ENCODE measurements at places on chromosomes 7 and 10.

DNA sequence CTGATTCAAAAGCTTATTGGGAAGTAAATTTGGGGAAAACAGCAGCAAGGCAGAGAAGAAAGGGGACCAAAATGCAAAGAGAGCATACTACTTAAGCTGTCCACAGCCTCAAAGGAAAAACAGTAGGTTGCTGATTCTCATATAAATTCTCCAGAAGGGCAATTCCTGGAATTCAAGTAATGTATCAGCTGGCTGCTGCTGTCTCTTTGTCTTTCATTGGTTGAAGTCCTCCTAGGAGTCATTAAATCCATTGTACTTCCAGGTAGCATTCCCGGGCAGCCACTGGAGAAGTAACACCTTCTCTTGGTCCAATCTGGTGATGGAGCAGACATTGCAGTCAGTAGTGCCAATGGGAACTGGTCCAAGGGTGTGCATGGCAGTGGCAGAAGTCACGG lies 22.7 kb downstream of the BET1 start:
- no peak for DNase-seq

- peak; percentile 94 for DNase-seq
Measured at GRCh38 chr7:129210256-129210988, 14.4 kb upstream of the AHCYL2 start.

DNA sequence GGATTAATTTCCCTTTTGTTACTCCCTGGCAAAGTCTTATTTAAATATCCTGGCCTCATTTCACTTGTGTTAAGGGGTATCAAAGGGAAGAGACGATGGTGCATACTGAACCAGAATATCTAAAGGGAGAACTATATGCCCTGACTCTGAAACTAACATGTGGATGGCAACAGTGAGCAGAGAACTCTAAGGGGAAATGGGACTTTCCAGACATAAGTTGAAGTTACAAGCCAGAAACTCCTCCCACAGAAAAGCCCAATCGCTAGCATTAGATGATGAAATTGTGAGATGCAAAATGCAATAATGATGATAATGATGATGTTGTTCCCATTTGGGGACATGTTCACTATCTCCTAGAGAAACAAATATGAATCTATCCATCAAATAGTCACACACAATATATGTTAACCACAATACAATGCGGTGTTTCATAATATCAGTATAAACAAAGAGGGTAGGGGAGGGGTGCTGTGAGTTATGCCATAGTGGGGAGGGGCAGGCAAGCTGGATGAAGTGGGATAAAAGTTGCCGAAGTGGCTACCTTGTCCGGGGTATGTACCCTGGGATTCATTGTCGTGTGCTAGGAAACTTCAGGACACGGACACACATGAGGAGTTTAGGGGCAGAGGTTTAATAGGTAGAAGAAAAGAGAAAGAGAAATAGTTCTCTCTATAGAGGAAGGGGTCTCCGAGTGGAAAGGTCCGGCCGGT lies 37.1 kb downstream of the TMEM229A start:
- no peak for DNase-seq

GRCh38 chr7:156751319-156751718 lies 110.7 kb downstream of the RNF32 start:
- no peak for DNase-seq

DNA sequence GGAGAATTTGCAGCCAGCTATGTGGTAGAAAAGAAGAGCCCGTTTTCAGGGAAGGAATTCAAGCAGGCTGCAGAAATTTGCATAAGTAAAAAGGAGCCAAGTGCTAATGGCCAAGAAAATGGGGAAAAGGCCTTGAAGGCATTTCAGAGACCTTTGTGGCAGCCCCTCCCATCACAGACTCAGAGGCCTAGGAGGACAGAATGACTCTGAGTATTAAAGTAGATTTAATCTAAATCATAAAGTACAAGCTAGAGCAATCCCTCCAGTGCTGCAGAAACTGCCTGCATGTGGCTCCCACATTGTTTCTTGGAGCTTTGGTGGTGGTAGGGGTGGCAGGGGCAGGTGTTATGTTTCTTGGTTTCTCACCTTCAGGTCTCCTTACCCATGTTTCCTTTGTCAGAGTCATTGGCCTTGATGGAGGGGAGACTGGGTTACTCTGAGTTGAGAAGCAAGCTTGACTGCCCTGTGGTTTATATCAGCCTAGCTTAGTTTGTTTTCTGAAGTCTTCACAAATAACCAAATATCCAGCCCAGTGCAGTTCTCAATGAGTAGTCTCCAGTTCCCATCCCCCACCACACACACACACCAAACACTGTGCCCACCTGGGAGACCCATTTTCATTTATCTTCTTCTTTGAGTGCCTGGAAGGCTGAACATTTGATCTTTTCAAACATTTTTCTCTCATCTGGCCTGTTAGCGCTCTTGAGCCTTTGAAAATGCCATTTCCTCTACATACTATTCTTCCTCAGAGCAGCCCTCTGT lies 34.5 kb downstream of the ITPRIP start:
- DNase-seq = no peak

DNA sequence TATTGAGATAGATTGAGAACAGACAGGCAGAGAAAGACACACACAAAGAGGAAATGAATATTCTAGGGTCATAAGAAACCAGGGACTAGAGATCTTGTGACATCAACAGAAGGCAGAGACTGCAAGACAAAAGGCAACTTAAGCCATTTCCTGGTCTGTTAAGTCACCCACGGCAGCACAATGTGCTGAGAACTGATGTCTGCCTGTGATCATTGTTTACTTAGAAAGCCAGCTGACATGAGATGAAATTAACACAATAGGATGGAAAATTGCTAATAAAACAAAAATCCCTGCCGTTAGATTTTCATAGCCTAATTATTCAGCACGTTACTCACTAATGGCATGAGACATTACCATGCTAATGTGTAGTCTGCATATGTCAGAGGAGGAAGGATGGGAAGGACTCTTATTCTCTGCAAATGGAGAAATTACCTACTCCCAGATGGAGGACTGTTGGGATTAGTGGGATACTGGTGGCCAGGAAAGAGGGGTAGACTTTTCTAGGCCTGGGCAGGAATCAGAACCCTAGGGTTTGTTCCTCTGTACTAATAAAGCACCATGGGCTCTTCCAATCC lies 191.3 kb upstream of the PODXL start:
- DNase-seq = no peak

DNA sequence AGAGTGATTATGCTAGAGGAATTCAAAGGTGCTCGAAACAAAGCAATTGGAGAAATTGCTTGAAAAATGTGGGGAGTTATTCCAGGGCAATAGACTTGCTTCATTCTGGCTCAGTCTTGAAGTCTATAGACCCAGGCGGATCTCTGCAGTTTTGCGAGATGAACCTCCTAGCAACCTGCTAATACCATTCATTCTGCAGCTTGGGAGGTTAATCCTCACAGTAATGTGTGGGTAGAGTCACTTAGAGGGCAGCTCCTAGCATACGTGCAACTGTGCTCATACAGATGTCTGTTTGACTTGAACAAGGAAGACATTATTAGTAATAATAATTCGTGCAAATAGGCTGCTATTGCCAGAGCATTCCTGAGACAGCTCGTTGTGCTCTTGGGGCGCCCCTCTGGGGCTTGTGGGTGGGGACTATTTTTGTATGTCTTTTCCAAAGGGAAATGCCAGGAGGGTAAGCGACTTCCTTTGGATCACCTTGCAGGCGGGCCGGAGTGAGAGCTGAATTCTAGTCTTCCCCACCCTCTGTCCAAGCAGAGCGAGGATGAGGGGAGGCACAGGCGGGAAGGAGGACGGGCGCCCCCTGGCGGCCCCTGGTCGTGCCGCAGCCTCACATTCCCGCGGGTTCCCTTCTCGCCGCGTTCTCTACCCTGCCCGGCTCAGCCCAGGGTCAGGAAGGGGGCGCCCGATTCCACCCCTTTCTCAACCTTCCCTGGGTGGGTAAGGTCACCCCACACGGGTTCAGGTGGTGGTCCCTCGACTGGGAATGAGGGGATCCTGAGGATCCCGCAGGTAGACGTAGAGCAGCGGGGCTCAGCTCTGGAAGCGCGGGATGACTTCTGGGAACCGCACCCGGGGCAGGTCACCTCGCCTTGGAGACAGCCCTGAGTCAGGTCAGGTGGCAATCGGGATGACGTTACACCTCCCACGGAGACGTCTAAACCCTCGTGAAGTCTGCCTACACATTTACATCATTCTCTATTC lies 241.5 kb downstream of the PHTF2 start:
- DNase-seq = no peak

DNA sequence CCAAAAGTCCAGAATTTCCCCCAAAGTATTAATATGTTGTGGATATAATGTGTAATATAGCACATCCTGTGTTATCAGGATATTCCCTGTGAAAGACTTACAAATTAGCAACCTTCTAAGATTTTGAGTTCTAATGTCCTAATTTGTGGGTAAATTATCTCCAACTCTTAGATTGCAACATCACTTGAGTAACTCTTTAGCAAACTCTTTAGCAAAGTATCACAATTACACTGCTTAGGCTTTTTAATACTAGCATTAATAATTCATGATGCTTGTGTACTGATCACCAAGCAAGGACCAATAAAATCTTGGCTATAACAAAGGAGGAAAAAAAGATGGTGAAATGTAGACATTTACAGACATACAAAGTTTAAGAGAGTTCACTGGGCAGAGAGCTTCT lies 27.7 kb downstream of the HIP1 start:
- no peak for DNase-seq

- no peak for DNase-seq
Measured at GRCh38 chr10:12980713-12981306, 20.7 kb downstream of the CCDC3 start.

- DNase-seq = peak; percentile 38
Measured at GRCh38 chr7:98687111-98687751, 70.1 kb downstream of the NPTX2 start.

- DNase-seq = no peak
Measured at GRCh38 chr10:91341686-91342085, 68.5 kb upstream of the HECTD2 start.

DNA sequence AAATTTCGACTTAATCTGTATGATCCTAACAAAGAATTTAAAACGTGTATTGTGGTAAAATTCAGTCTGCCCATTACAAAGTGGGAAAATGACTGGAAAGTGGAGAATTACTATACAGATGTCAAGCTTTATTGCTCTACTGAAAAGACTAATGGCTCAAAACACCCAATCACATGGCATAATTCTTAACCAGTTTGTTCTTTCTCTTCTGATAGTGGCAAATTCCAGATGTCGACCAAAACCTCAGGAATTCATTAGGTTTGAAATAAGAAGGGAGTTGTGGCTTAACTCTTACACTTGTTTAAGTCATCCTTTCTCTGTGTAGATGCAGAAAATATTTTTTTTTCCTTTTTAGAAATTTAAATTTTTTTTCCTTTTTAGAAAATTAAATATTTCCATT lies 1254.9 kb upstream of the LRRN3 start:
- DNase-seq = no peak

- no peak for DNase-seq
Measured at GRCh38 chr10:69458430-69459100, 7.3 kb downstream of the TSPAN15 start.

DNA sequence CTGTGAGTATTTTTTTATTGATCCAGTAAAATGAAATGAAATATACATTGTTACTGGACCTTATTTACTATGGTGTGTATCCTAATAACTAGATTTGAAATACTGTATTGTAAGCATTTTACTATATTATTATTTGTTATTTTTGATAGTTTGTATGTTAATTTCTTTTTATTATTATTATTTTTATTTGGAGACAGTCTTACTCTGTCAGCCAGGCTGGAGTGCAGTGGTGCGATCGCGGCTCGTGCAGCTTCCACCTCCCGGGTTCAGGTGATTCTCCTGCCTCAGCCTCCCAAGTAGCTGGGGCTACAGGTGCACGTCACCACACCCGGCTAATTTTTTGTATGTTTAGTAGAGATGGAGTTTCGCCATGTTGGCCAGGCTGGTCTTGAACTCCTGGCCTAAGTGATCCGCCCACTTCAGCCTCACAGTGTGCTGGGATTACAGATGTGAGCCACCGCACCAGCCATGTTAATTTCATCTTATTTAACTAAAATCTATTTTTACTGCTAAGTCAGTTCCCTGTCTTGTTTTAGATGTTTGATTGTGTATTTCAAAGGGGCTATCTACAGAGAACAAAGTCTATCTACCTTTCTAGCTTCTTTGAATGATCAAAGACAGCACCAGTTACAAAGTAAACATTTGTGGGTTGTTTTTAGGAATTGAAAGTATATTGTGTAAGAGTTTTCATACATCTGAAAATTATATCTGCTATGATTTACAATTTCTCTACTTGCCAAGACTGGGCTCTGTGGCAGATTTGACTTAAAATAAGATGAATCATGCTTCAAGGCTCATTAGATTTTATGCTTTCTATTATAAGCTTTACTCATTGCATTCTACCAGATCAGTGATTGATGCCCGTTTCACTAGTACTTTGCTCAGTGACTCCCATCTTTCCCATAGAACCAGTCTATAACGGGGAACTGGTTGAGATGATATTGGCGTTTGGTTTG lies 41.6 kb downstream of the CDC123 start:
- DNase-seq = no peak

DNA sequence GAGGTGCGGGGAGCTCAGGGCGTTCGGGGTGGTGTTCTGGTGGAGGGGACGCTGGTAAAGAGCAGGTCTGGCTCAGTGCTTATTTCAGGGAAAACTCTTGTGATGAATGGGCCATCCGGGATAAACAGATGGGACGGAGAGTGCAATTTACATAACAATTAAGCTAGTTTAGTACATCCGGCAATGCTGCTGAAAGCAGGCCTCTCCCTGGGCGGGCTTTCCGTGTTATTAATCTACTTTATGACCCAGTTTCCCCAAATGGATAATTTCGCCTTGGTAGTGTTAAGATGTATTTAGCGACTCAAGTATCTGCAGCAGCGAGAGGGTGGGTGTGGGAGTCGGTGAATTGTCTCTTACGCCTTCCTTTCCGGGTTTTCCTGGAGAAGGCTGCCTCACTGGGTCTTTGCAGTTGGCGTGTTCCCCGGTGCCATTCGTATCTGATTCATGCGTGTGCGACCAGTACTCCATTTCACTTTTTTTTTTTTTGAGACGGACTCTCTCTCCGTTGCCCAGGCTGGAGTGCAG lies 25.2 kb downstream of the FOXK1 start:
- no peak for DNase-seq

- no peak for DNase-seq
Measured at GRCh38 chr7:116804471-116804870, 57.9 kb upstream of the CAPZA2 start.

DNA sequence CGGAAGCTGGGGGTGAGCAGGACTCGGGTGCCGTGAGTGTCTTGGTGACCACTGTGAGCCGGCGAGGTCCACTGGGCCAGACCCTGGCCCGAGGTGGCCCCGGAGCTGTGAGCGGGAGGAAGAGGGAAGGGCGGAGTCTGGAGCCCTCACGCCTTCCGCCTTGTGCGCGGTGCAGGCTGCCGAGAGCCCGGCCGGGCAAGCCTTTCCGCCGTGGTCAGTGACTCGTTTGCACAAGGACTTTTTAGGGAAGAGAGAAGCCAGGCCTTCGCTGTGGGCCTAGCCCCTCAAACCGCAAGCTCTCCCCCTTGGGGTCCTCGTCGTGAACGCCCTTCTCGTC lies 40.9 kb upstream of the ZNF32 start:
- DNase-seq = peak; percentile 82

Data from SK-N-SH (cell line).